ENCODE measurements at places on chromosomes 3 and 15.
A peak's percentile ranks its signal among the peaks of the same experiment; 100 is the strongest.

DNA sequence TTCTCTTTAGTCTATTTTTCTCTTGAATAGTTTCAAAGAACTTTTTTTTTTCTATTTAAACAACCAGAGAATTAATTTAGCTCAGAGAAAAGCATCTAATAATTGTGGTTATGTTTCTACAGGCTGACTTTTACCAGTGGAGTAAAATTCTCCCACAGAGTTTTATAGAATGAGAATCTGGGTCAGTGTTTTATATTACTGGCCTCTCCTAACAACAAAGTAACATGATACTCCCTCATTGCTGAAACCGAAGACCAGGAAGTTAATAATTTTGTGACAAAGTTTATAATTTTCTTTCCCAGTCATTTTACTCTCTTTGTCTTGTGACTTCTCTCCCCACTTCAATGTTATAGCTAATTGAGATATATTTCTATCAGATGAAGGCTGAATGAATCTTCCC lies 946.9 kb downstream of the EPHA3 start:
- DNase-seq = no peak

- DNase-seq = peak; percentile 88
These were observed 70.0 kb upstream of the HEG1 start for GRCh38 chr3:125125821-125126245.

GRCh38 chr3:4830586-4830914 lies 148.7 kb upstream of the BHLHE40 start:
- DNase-seq = no peak

GRCh38 chr3:108133858-108134554 lies 43.2 kb upstream of the CD47 start:
- DNase-seq = peak; percentile 81

- peak; percentile 88 for DNase-seq
These were observed 141.4 kb downstream of the RBPMS2 start for GRCh38 chr15:64634027-64634426.

GRCh38 chr15:48318131-48318530 lies 13.1 kb upstream of the DUT start:
- no peak for DNase-seq

GRCh38 chr3:190058521-190059241 lies 62.0 kb downstream of the P3H2 start:
- no peak for DNase-seq

All from OCI-M1 (cell line).